Endothelial cell (in vitro differentiated cells): ENCODE measurements at places on chromosomes 4 and X. TPM values are rescaled to one million over a fixed set of nuclear protein-coding genes. Genes with fewer than 3 reads are reported as not detected.

- no peak overlapping the region for H3K4me3 ChIP-seq
- peaks cover 9% of the 10 kb centered on the region for H3K4me1 ChIP-seq
- no peak for DNase-seq
These were observed 5.6 kb downstream of the SLC49A3 start for GRCh38 chr4:683247-683897.

GRCh38 chr4:113943085-113943484 lies 36.4 kb downstream of the ARSJ start:
- DNase-seq: no peak
- no peaks in the 10 kb centered on the region for H3K27me3 ChIP-seq
- no peak overlapping the region for H3K4me3 ChIP-seq
- peaks cover 4% of the 10 kb centered on the region for H3K4me1 ChIP-seq

GATA1 gene
- total RNA-seq: not detected

GRCh38 chr4:59855630-59856352 lies 1344.3 kb upstream of the ADGRL3 start:
- DNase-seq: no peak
- no peak overlapping the region for H3K4me3 ChIP-seq
- no peaks in the 10 kb centered on the region for H3K4me1 ChIP-seq
- no peaks in the 10 kb centered on the region for H3K36me3 ChIP-seq
- H3K27me3 ChIP-seq: no peaks in the 10 kb centered on the region

GRCh38 chrX:143002206-143002605 lies 23.5 kb upstream of the SPANXN4 start:
- no peaks in the 10 kb centered on the region for H3K36me3 ChIP-seq
- H3K4me3 ChIP-seq: no peak overlapping the region
- H3K4me1 ChIP-seq: no peaks in the 10 kb centered on the region
- no peak overlapping the region for H3K27ac ChIP-seq
- DNase-seq: no peak

DNA sequence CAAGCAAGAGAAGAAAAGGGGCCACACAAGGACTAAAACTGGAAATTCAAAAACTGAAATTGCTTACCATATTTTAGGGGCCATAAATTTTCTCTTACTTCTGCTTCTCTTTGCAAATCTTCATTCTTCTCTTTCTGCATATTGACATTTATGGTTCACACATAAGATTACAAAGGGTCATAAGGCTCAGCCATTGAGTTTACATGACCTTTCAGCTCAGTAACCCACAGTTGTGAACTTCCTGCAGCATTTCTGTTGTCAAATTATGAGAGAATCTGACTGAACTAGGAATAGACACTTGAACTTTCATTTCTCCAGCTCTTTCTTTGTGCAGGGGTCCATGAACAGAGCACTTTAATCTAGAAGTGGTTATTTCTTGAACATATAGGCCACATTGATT lies 434.8 kb upstream of the CT83 start:
- no peak overlapping the region for H3K4me3 ChIP-seq
- H3K36me3 ChIP-seq: no peaks in the 10 kb centered on the region
- no peak for DNase-seq
- H3K4me1 ChIP-seq: no peaks in the 10 kb centered on the region
- H3K27me3 ChIP-seq: peaks cover 1% of the 10 kb centered on the region
- no peak overlapping the region for H3K27ac ChIP-seq

PPM1K gene
- 9.7 TPM for total RNA-seq

GRCh38 chrX:24014388-24015018 lies 12.5 kb downstream of the KLHL15 start:
- no peak overlapping the region for H3K4me3 ChIP-seq
- peaks cover 1% of the 10 kb centered on the region for H3K27me3 ChIP-seq
- no peak overlapping the region for H3K27ac ChIP-seq
- DNase-seq: no peak
- no peaks in the 10 kb centered on the region for H3K4me1 ChIP-seq

DNA sequence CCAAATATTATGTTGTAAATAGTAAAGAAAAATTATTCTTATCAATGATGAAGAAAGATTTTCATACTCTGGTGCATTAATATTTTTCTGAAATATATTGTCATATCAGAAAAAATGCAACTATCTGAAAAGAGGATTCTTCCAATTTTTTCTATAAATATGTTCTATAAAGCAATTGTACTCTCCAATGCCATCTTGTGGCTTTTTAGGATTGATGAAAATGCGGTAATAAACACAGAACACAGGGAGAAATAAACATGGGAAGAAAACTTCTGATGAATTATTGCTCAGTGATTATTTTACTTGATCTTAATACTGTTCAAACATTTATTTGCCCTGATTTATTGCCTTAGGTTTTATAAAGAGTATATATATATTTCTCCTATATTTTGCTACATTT lies 215.4 kb downstream of the IL1RAPL1 start:
- H3K27ac ChIP-seq: no peak overlapping the region
- H3K27me3 ChIP-seq: no peaks in the 10 kb centered on the region
- no peaks in the 10 kb centered on the region for H3K4me1 ChIP-seq
- H3K4me3 ChIP-seq: no peak overlapping the region

GRCh38 chr4:186653969-186654368 lies 69.7 kb downstream of the FAT1 start:
- no peak overlapping the region for H3K27ac ChIP-seq
- peaks cover 16% of the 10 kb centered on the region for H3K4me1 ChIP-seq
- no peaks in the 10 kb centered on the region for H3K36me3 ChIP-seq
- H3K4me3 ChIP-seq: no peak overlapping the region
- no peak for DNase-seq
- no peaks in the 10 kb centered on the region for H3K27me3 ChIP-seq

- no peak overlapping the region for H3K4me3 ChIP-seq
- H3K27ac ChIP-seq: no peak overlapping the region
- H3K4me1 ChIP-seq: peaks cover 14% of the 10 kb centered on the region
- H3K36me3 ChIP-seq: no peaks in the 10 kb centered on the region
- no peak for DNase-seq
These were observed 655 bp downstream of the HELT start for GRCh38 chr4:185018834-185019455.

XAGE1A gene
- not detected for total RNA-seq
